ENCODE measurements at places on chromosomes 11 and 22.

GRCh38 chr11:44957040-44957515, 6.4 kb upstream of the TP53I11 start:
- DNase-seq = no peak

DNA sequence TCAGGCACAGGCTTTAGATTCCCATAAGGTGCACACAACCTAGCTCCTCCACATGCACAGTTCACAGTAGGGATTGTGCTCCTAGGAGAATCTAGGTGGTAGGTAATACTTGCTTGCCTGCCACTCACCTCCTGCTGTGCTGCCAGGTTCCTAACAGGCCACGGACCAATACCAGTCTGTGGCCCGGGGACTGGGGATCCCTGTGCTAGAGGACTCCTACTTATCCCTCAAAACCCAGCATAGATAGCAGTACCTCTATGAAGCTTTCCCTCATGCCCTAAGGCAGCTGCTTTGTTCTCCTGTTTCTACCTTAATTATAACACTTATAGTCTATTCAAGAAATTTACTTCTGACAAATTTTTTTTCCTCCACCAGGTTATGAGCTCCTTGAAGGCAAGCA, 36.7 kb downstream of the ARHGAP20 start:
- DNase-seq = no peak

GRCh38 chr11:72305891-72306585, 62.1 kb upstream of the PHOX2A start:
- no peak for DNase-seq

DNA sequence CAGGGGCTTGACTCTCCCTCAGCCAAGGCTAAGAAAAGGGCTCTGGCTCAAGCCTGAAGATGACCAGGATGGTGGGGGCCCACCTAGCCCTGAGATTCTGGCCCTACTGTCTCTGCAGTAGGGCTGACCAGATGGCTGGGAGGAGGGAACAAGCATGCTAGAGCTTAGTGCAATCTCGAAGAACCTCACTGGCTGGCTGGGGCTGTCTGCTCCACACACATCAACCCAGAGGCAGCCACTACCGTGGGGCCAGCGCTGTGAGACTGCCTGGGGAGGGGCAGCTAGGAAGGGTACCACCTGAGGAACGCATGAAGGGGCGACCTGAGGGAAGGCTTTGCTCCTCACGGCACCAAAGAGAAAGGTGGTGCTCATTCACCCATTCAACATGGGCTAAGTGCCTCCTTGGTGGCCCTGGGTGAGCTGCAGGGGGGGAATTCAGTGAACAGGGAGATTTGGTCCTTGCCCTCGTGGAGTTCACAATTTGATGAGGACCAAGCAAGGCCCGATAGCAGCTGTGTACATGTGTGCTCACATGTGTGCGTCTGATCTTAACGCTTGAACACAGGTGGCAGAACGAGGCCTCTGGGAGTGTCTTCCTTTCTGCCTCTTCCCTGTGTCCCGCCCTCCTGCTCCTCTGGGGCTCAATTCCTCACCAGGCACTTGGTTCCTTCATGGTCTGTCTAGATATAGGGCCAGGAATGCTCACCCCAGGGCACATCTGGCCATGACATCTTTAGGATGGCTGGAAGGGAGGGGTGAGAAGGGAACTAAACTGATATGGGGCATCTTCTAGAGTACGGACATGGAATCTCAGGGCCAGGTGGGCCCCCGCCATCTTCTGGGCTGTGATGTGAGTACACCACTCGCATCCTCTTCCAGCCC, 102.3 kb upstream of the PITPNB start:
- no peak for DNase-seq

- no peak for DNase-seq
Observed at GRCh38 chr22:39349506-39349966, 255 bp upstream of the SYNGR1 start.

GRCh38 chr11:44702889-44703288, 23.9 kb upstream of the TSPAN18 start:
- no peak for DNase-seq

DNA sequence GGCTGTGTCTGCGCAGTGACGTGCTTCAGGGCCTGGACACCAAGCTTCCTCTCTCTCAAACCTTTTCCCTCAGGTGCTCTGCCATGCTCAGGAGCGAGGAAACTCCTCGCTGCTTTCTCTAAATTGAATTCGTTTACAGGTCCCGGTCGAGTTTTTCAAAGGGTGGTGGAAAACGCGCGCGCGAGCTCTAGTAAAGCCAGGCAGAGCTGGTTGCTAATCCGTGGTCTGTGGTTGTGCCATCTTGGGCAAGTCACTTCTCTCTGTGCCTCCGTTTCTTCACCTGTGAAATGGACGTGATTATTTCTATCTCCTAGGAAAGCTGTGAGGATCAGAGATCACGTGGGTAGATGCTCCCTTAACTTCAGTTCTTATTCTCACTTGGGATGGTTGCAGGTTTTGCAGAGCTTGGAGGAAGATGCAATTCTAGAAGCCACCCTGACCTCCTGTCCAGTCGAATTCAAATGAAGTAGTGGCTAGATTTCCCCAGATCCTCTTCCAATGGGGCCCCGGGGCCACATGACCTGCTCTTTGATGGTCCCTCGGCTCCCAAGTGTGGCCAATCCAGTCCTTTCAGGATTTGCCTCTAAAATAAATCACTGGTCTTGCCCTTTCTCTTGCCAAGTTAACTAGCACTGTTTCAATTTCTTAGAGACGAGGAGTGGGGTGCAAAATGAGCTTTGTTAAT, 10.5 kb upstream of the ALX4 start:
- no peak for DNase-seq

- no peak for DNase-seq
Observed at GRCh38 chr22:41598081-41598480, 8.4 kb upstream of the PMM1 start.

- DNase-seq = no peak
Observed at GRCh38 chr11:79242616-79243015, 198.2 kb downstream of the TENM4 start.

GRCh38 chr22:37063431-37064420, 12.2 kb downstream of the KCTD17 start:
- DNase-seq = no peak

DNA sequence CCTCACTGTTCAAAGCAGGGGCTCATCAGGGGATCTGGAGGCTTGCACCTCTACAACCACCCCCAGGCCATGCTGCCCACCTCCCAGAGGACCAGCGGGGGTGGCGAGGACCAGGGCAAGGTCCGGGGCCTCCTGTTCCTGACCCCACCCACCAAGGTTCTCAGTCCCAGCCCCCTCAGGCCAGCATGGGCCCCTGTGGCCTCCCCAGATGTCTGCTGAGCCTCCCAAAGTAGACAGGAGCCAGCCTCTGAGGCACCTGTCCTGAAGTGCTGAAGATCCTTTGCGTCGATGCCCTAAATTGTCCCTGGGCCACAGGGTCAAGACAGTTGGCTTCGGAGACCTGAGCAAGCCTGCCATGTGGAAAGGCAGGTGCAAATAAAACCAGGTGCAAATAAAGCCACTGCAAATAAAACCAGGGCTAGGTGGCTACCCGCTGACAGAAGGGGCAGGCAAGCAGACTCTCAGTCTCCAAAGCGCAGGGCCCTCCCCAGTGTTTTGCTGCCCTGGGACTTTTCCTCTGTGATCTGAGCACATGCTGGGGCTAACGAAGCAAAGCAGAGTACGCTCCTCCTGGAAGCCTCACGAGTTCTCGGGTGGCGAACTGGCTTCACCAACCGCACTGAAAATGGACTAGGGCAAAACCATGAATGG, 22.4 kb upstream of the ARFGAP3 start:
- DNase-seq = no peak

DNA sequence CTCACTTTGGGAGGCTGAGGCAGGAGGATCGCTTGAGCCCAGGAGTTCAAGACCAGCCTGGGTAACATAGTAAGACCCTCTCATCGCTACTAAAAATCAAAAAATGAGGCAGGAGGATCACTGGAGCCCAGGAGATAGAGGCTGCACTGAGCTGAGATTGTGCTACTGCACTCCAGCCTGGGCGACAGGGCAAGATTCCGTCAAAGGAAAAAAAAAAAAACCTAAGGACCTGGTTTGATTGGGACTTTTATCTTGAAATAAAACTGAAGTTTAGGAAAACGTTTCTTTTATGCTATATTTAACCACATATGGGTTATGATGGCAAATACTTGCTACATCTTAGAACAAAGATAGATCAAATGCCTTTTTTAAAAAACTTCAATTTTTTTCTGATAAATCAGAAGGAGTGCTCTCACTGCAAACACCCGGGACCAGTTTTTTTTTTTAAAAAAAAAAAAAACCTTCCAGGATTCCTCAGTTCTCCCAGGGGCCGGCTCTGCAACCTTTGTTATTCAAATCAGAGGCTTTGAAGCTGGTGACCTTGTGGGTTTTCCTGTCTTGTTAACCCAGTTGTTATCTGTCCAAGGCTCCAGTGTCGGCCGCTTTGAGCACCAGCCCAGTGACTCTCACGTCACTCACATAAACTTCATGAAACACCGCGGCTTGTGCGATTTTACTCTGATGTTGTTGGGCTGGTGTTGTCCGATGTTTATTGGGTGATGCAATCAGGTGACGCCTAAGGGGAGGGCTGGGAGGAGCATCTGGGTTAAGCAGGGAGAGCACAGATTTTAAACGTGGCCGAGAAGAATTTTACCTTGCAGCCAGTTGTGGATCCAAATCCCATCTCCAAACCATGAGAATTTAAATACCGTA, 24.7 kb upstream of the SLC22A12 start:
- DNase-seq = no peak

DNA sequence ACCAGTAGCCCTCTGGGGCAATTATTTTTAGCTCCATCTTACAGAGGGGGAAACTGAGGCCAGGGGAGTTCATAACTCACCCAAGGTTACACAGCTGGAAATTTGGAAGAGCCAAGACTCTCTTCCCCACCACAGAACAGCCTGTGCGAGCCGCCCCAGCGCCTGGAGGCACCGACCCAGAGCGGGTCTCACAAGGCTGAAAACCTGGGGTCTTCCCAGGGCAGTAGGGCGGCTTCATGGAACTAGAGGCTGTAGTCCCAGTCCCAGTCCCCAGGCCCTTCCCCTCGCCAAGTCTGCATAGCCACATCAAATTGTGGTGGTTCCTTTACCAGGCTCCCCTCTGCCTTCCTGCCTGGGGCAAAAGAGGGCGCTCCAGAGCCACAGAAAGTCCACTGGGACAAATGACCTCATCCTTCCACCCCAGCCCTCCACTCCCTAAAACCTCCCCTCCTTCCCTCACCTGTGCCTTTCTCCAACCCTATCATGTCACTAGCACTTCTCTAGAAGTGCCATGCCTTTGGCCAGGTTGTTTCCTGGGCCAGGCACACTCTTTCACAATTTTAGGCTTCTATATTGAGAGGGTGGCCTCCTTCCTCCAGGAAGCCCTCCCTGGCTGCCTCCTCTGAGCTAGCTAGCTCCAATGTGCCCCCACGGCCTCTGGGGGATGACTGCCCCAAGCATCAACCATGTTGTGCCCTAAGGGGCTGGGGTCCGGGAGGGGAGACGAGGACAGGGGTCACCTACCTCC, 15.2 kb upstream of the CDC42EP1 start:
- DNase-seq = no peak

DNA sequence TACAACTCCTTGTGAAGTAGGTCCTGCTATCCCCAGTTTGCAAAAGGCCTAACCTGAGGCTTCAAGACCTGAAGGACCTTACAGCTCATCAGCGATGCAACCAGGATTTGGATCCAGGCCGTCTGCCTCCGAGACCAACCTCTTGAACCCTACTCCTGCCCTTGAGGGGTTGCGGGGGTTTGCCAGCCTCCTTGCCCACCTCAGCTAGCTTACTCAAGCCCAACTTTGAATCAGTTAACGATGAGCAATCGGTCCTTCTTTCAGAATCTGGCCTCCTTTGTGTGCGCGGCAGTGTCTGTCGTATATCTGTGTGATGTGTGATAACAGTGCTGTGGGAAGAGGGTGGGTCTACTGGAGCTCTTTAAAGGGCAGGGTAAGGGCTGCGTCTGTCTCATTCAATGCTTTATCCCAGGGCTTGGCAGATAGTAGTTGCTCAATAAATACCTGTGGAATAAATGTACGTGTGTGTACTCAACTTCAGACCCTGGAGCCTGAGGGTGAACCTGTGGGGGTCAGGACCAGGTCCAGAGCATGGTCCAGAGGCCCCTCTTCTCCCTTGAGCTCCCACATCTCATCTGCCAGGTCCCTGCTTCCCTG, 3.2 kb downstream of the CHRM1 start:
- DNase-seq = no peak

DNA sequence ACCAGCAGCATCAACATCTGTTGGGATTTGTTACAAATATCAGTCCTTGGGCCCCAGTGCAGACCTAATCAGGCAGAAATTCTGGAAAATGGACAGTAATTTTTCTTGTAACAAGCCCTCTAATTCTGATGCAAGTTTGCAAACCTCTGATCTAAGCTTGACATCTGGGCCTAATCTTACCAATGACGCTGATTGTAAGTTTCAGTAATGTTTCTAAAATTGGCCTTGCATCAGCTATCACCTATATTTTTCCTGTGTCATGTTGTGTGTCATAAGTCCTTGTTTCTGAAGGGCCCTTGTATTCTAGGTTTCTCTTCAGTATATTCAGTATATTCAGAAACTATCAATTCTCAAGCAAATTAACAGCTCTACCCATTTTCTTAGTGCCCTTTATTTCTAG, 36.4 kb downstream of the ZNF215 start:
- no peak for DNase-seq

DNA sequence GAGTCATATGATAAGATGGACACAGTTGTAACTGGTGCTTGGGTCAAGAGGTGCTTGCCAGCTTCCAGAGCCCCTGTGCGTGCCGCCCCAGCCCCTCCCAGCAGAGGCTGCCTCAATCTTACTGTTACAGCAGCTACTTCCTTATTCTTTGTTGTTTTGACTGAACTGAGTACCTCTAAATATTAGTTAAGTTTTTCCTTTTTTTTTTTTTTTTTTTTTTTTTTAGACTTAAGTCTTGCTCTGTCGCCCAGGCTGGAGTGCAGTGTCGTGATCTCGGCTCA, 8.8 kb downstream of the ZBED4 start:
- DNase-seq = no peak

DNA sequence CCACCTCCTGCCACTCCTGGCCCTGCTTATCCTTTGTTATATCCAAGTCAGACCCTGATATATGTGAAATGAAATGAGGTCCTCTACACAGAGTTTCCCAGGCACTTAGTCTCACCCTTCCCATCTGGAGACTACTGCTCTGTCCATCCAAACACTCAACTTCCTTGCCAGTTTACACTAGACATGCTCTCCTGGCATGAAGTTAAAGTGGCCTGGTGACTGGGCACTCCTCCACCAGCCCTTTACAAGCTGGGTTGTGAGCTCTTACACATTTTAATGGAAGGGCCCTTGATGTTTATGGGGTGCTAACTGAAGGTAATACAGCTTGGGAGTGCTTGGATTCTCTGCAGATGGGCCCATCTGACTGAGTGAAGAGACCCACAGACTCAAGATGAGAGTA, 216.1 kb upstream of the NARS2 start:
- no peak for DNase-seq

DNA sequence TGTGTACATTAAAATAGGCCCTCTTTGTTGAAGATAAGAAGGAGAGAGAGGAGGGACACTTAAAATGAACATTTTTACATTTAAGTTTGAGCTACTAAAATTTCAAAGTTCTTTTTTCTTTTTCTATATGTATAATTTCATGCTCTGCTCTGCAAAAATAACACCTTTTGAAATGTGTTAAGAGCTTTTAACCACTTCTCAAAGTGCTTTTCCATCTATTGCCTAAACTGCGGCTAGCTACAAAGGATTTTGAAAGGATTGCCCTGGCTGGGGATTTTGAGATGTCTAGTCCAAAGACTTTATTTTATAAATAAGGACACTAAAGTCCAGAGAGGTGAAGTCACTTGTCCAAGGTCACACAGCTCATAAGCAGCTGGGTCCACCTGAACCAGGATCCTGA, 138.5 kb downstream of the CCDC81 start:
- no peak for DNase-seq

GRCh38 chr22:16961477-16962186, 46.4 kb downstream of the GAB4 start:
- no peak for DNase-seq

Measured in stimulated activated CD8-positive, alpha-beta memory T cell treated with anti-CD3 and anti-CD28 coated beads, Interleukin-7, amount 100 ng/mL, for 4 hours (primary cell).